ENCODE measurements at places on chromosomes 7 and 10. TPM values are rescaled to one million over a fixed set of nuclear protein-coding genes. Genes with fewer than 3 reads are reported as not detected.

The TDRD1 gene
- total RNA-seq = 4.3 TPM

The CHN2 gene
- 20.6 TPM for total RNA-seq

The PTF1A gene
- not detected for total RNA-seq

The CD36 gene
- 827 TPM for total RNA-seq

The GIMAP4 gene
- total RNA-seq = 36.8 TPM

DNA sequence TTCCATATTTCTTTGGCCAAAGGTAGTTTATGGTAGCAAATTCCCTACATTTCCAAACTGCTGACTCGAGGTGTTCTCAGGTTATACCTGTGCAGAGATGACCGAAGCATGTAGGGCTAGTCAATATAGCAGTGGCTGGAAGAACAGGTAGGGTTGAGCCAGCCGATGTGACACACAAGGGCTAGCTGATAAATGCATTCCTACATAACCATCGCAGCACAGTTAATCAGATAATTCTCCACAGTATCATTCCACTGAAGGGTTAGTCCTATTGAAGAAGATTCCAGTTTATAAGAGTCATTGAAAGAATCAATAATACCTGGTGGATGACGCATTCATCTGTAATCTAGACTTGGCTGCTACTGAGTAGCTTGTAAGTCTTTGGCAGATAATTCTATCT lies 220.0 kb downstream of the KIF20B start:
- H3K36me3 ChIP-seq = no peaks in the 10 kb centered on the region
- no peaks in the 10 kb centered on the region for H3K27me3 ChIP-seq
- DNase-seq = no peak
- H3K4me3 ChIP-seq = no peak overlapping the region
- H3K4me1 ChIP-seq = no peaks in the 10 kb centered on the region
- H3K27ac ChIP-seq = no peak overlapping the region

- no peaks in the 10 kb centered on the region for H3K36me3 ChIP-seq
- no peak for DNase-seq
- H3K27me3 ChIP-seq = no peaks in the 10 kb centered on the region
- H3K4me1 ChIP-seq = no peaks in the 10 kb centered on the region
Measured at GRCh38 chr10:29199941-29200679, 88.8 kb upstream of the LYZL1 start.

DNA sequence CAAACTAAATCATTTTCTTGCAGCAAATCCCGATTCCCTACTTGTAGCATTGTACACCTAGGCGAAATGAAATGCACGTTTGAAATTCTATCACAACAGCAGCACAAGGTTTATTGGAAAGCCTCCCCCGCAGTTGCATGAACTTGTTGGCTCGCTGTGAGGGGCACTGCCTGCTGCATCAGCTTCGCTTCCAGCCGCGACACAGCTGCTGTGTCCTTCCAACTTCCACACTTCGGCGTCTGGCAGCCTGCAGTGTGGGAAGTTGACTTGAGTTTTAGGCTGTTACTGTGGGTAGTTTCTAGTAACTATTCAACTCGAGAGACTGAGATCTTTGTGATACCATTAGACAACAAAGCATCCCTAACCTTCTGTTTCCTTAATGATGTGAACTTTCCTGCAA lies 315.8 kb upstream of the TPK1 start:
- no peak overlapping the region for H3K27ac ChIP-seq
- DNase-seq = no peak
- H3K4me3 ChIP-seq = no peak overlapping the region
- H3K27me3 ChIP-seq = no peaks in the 10 kb centered on the region

- DNase-seq = no peak
- H3K36me3 ChIP-seq = no peaks in the 10 kb centered on the region
- no peak overlapping the region for H3K4me3 ChIP-seq
- H3K27me3 ChIP-seq = no peaks in the 10 kb centered on the region
- H3K27ac ChIP-seq = no peak overlapping the region
- H3K4me1 ChIP-seq = no peaks in the 10 kb centered on the region
Measured at GRCh38 chr7:15584575-15584974, 22.8 kb upstream of the AGMO start.

GRCh38 chr7:112439476-112439875 lies 10.8 kb upstream of the IFRD1 start:
- no peaks in the 10 kb centered on the region for H3K36me3 ChIP-seq
- no peak overlapping the region for H3K27ac ChIP-seq
- no peaks in the 10 kb centered on the region for H3K4me1 ChIP-seq
- DNase-seq = no peak

GRCh38 chr7:63918986-63919385 lies 79.7 kb upstream of the ZNF722 start:
- no peak overlapping the region for H3K27ac ChIP-seq
- no peak for DNase-seq
- no peaks in the 10 kb centered on the region for H3K27me3 ChIP-seq
- H3K36me3 ChIP-seq = no peaks in the 10 kb centered on the region
- H3K4me1 ChIP-seq = no peaks in the 10 kb centered on the region
- no peak overlapping the region for H3K4me3 ChIP-seq

- no peak overlapping the region for H3K4me3 ChIP-seq
- peaks cover 11% of the 10 kb centered on the region for H3K36me3 ChIP-seq
- H3K4me1 ChIP-seq = peaks cover 23% of the 10 kb centered on the region
- peak; percentile 88 for DNase-seq
- peak overlapping the region; percentile 87 for H3K27ac ChIP-seq
- H3K27me3 ChIP-seq = no peaks in the 10 kb centered on the region
Measured at GRCh38 chr10:70296406-70296899, 12.6 kb upstream of the NPFFR1 start.

DNA sequence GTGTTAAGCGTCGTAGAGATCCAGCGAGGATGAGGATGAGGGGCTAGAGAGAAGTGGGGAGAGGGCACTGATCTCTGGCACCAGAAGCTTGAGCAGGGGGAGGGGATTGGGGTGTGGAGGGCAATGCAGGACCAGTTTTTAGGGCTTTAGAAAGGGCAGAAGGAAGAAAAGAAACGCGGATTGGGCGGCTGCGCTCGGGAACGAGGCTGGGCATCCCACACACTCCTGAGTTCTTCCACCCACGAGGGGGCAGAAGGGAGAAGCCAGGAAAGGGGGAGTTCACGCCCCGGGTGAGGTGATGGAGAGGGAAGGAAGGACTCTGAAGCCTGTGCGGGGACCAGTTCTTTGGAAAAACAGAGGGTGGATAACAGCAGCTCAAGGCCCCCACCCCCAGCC lies 6.1 kb upstream of the VGF start:
- H3K27ac ChIP-seq = no peak overlapping the region
- H3K4me1 ChIP-seq = peaks cover 10% of the 10 kb centered on the region
- no peaks in the 10 kb centered on the region for H3K36me3 ChIP-seq
- no peak overlapping the region for H3K4me3 ChIP-seq
- H3K27me3 ChIP-seq = peaks cover 100% of the 10 kb centered on the region

- H3K4me3 ChIP-seq = no peak overlapping the region
- no peak for DNase-seq
- peaks cover 17% of the 10 kb centered on the region for H3K36me3 ChIP-seq
- H3K27ac ChIP-seq = no peak overlapping the region
- peaks cover 30% of the 10 kb centered on the region for H3K4me1 ChIP-seq
Measured at GRCh38 chr7:134875867-134876266, 96.4 kb downstream of the CALD1 start.

- no peak overlapping the region for H3K4me3 ChIP-seq
- H3K4me1 ChIP-seq = no peaks in the 10 kb centered on the region
- no peak overlapping the region for H3K27ac ChIP-seq
- peak; percentile 9 for DNase-seq
Measured at GRCh38 chr7:8068892-8069686, 100.5 kb downstream of the GLCCI1 start.

DNA sequence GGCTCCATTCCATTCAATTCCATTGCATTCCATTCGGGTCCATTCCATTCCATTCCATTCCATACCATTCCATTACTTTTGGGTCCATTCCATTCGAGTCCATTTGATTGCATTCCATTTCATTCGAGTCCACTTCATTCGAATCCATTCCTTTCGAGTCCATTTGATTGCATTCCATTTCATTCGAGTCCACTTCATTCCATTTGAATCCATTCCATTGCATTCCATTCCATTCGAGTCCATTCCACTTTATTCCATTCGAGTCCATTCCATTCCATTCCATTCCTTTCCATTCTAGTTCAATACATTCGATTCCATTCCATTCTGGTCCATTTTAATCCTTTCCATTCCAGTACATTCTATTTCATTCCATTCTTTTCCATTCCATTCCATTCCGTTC lies 334.0 kb downstream of the ZNF33B start:
- no peak overlapping the region for H3K4me3 ChIP-seq
- no peaks in the 10 kb centered on the region for H3K36me3 ChIP-seq
- no peak overlapping the region for H3K27ac ChIP-seq
- no peaks in the 10 kb centered on the region for H3K27me3 ChIP-seq

GRCh38 chr10:133087045-133087678 lies 562 bp upstream of the ADGRA1 start:
- peaks cover 38% of the 10 kb centered on the region for H3K27me3 ChIP-seq
- no peak overlapping the region for H3K4me3 ChIP-seq
- no peak for DNase-seq
- H3K36me3 ChIP-seq = no peaks in the 10 kb centered on the region

- peak overlapping the region; percentile 57 for H3K4me3 ChIP-seq
- peaks cover 8% of the 10 kb centered on the region for H3K4me1 ChIP-seq
- H3K36me3 ChIP-seq = no peaks in the 10 kb centered on the region
- H3K27ac ChIP-seq = peak overlapping the region; percentile 85
- DNase-seq = peak; percentile 56
Measured at GRCh38 chr7:20329389-20330238, 1.1 kb upstream of the ITGB8 start.

DNA sequence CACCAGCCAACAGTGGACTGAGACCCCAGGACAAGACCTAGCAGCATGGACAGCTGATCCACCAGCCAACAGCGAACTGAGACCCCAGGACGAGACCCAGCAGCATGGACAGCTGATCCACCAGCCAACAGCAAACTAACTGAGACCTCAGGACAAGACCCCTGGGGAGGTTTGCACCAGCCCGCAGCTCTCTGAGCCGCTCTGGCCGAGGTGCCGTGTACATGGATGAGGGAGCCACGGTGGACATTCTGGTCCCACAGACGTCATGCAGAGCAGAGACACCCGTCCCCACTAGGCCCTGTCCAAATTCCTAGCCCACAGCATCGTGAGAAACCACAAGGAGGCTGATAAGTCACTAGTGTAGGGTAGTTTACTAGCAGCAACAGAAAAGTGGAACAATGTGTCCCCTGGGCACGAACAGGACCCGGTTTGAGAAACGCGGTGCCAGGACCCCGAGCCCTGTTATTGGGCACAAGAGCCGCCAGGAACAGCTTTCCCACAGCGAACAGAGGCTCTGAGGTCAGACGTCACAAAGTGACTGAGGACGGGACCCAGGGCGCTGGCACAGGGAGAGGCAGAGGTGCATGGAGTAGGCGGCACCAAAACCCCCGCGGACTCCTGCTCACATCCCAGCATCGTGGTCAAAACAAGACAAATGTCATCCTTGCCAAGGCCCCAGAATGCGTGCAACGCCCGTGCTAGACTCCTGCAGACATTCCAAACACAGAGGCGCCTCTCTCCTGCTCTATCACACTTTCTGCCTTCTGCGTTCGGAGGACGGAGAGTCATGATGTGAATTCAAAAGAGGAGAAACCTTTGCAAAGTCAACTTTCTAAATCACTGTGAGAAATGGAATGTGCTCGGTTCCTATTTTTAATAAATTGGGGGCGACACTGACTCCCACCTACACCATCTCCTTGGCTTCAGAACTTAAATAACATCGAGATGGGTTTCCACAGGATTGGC lies 8.1 kb downstream of the STK32C start:
- H3K4me1 ChIP-seq = no peaks in the 10 kb centered on the region
- no peak overlapping the region for H3K4me3 ChIP-seq
- no peak overlapping the region for H3K27ac ChIP-seq
- no peaks in the 10 kb centered on the region for H3K27me3 ChIP-seq
- no peak for DNase-seq
- no peaks in the 10 kb centered on the region for H3K36me3 ChIP-seq

GRCh38 chr7:33040803-33041516 lies 21.6 kb downstream of the NT5C3A start:
- H3K27ac ChIP-seq = no peak overlapping the region
- peaks cover 51% of the 10 kb centered on the region for H3K4me1 ChIP-seq
- H3K36me3 ChIP-seq = no peaks in the 10 kb centered on the region
- peak overlapping the region; percentile 44 for H3K4me3 ChIP-seq
- H3K27me3 ChIP-seq = no peaks in the 10 kb centered on the region

DNA sequence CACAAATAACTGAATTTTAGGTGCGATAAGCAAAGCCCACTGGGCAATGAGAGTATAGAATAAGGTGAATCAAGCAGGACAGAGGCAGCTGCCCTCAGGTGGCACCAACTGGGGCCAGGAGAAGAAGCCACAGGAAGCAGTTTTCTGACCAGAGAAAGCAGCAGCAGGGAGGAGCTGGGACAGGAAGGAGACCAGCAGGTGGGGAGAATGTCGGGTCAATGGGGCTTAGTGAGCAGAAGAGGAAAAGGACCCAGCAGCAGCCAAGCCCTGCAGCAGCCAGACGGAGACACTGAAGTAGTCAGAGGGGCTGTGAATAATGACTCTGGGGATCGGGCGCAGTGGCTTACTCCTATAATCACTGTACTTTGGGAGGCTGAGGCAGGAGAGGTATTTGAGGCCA lies 209.6 kb upstream of the SH2B2 start:
- no peaks in the 10 kb centered on the region for H3K27me3 ChIP-seq
- no peaks in the 10 kb centered on the region for H3K4me1 ChIP-seq
- DNase-seq = no peak
- H3K4me3 ChIP-seq = no peak overlapping the region

GRCh38 chr10:112313911-112314310 lies 30.7 kb downstream of the TECTB start:
- no peak overlapping the region for H3K27ac ChIP-seq
- no peak for DNase-seq
- H3K36me3 ChIP-seq = no peaks in the 10 kb centered on the region
- H3K4me1 ChIP-seq = no peaks in the 10 kb centered on the region
- no peaks in the 10 kb centered on the region for H3K27me3 ChIP-seq
- no peak overlapping the region for H3K4me3 ChIP-seq
